Hepatocyte (in vitro differentiated cells): ENCODE measurements at places on chromosomes 1 and 21. TPM values are rescaled to one million over a fixed set of nuclear protein-coding genes. Genes with fewer than 3 reads are reported as not detected.

DNA sequence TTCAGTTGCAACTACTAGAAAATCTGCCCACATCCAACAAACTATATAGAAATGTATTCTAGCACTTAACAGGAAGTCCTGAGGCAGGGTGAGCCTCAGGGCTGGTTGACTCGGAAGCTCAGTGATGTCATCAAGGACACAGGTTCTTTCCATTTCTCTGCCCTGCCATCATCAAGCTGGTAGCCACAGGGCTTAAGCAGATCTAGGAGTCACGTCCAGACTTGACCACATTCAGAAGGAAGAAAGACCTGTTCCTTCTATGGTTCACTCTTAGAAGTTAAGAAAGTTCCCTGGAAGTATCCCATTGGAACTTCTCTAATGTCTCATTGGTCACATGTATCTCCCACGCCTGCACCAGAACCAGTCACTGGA is 438.1 kb downstream of the PRDM2 start:
- no peak for DNase-seq

DNA sequence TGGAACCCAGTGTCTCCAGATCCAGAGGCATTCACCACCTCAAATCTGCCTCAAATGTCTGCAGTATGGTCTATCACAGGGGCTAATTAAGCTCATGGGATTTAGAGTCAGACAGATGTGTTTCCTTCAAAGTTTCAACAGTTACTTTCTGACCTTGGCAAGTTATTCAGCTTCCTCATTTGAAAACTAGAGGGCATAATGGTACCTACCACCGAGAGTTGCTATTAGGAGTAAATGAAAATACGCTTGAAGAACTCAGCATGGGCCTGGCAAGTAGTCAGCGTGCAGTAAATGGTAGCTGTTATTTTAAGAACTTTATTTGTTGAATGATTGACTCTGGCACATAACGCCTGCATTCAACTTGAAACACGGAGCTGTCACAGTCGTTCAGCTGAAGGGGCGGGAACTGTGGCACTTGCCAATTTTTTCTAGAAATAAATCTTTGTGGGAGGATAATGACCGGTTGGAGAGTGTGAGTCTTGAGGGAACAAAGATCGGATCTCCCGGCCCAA is 1.2 kb upstream of the CAP1 start:
- no peak for DNase-seq

DNA sequence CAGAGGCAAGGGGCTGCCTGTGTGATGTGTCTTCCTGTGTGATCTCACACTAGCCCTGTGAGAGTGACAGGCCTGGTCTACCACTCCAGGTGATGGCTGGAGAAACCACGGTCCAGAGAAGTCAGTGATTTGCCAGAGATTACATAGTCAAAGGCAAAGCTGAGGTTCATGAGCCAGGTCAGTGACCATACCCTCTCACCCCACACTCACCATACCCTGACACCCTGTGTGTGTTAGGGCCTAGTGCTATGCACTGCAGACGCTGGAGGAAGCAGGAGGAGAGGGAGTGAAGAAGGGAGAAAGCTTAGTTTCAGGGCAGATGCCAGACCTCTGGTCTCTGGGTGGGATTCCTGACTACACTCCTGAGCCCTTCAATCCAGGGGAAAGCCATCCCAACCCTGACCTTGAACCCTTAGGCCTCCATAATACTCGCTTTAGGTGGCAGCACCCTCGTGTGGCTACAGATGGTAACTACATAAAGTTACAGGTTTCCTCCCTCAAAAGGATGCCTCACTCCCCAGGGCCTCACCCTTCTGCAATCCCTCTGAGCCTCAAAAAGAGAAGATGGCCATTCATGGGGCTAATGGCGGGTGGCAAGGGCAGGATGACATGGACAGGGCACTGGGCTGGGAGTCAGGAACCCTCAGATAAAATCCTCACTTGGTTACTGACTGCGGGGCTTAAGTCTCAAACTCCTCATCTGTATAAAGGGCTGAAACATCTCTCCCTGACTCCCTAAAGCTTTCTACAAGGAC is 20.8 kb upstream of the SDC3 start:
- DNase-seq, result peak; percentile 62

The LCE2C gene
- total RNA-seq, result not detected in 2 replicates

GRCh38 chr1:87834941-87835340 is 506.3 kb downstream of the LMO4 start:
- DNase-seq, result no peak

- no peak for DNase-seq
Measured at GRCh38 chr1:7454895-7455784, 316.0 kb upstream of the VAMP3 start.

The CXADR gene
- 88.9 and 93.4 TPM in 2 replicates for total RNA-seq

DNA sequence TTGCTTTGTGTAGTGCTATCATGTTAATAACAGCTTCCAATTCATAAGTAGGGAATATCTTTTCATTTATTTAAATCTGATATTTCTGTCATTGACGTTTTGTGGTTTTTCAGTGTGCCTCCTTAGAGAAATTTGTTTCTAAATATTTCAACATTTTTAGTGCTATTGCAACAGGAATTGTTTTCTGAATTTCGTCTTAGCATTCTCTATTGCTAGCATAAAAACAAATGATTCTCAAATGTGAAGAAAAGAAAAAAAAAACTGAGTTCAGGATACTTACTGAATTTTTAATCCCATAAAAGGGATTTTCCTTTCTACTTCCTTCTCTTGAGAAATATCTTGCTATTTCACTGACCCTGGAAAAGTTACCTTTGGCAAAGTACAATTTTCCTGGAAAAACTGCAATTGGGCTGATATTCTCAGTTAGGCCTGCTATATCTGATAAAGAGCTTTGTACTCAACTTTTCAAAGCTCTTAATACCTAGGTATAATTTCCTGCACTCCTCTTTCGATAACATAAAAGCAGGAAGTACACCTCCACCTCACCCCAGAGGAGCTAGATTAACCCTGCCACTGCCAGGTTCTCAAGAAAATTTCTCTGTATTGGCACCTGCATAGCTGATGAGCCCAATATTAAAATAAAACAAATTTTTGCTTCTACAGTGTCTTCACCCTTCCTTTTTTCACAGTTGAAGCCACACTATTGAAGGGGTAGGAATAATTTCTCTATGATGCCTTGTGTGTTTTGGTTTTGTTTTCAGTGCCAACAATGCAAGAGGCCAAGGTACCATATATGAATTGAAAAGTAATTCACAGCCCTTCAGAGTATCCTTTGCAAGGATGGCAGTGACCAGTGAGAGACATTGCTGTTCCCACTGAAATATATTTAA is 35.6 kb downstream of the PTPN14 start:
- DNase-seq, result no peak

The NUP210L gene
- total RNA-seq, result 0.03 and 0.04 TPM in 2 replicates

- DNase-seq, result no peak
Measured at GRCh38 chr1:157410457-157410856, 141.9 kb downstream of the FCRL5 start.

GRCh38 chr1:19752083-19752696 is 47.5 kb downstream of the TMCO4 start:
- DNase-seq, result peak; percentile 68

GRCh38 chr1:239483391-239483790 is 97.0 kb downstream of the CHRM3 start:
- DNase-seq, result no peak

DNA sequence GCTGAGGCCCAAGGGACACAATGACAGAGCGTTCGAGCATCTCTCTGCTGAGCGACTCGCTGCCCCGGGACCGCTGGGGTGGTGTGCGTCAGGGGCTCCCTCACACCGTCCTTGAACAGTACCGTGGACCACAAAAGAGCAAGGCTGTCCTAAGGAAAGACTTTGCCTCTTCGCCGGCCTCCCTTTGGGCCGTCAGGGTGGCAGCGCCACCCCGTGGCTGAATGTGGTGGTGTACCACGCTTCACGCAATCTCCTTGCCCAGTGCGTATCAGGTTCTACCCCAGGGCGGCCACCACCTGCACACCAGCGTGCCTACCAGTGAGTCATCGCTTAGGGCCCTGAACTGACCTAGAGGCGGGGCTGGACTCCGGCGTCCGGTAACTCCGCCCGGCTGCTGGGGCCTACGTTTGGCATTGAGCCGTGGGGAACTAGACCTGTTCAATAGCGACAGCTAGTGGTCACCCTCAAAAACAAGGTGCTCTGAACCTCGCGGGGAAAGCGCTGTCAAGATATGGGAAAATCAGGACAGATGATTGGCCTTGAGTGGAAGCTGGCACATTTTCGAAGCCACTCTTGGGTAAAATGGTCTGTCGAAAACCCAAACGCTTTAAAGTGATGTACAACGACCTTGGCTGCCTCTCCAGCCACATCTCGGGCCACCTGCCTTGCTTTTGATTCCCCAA is 8.1 kb upstream of the TRAF3IP3 start:
- peak; percentile 97 for DNase-seq

GRCh38 chr1:27235827-27236226 is 1.4 kb downstream of the WDTC1 start:
- DNase-seq, result peak; percentile 8

The WNT2B gene
- total RNA-seq, result 2.4 and 2.7 TPM in 2 replicates

DNA sequence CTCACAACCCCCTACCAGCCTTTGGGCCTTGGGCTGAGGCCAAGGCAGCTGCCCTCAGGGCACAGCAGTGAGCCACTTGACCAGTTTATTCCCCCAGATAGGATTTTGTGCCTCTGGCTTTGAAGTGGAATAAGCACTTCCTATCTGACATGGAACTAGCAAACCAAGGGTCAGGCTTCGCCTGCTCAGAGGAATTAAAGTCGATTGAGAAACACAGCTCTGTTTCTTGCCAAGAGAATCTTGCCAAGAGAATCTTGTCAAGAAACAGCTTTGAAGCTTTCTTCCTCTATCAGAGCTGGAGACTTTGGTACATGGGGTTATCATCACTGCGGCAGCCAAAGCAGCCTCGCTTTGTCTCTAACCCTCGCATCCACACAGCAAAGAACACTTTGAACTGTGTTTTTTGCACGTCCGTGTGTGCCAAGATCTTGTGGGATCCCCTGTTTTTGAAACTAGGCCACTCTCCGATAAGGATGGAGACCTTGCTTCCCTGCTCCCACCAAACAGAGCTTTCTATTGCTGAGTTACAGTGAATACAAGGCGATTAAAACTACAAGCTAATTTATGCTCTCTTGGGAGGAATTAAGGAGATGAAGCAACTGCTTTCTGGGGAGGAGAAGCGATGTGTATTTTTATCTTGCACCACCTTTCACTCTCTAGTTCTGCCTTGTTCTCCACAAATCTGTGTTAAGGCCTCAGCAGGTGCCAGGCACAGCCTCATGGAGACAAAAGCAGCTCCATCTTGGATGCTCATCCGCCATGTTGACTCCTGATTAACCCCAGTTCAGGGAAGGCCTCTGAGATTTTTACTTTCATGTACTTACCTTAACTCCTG is 67.3 kb downstream of the RHOU start:
- peak; percentile 59 for DNase-seq

The RIMS3 gene
- 1.0 and 1.6 TPM in 2 replicates for total RNA-seq

DNA sequence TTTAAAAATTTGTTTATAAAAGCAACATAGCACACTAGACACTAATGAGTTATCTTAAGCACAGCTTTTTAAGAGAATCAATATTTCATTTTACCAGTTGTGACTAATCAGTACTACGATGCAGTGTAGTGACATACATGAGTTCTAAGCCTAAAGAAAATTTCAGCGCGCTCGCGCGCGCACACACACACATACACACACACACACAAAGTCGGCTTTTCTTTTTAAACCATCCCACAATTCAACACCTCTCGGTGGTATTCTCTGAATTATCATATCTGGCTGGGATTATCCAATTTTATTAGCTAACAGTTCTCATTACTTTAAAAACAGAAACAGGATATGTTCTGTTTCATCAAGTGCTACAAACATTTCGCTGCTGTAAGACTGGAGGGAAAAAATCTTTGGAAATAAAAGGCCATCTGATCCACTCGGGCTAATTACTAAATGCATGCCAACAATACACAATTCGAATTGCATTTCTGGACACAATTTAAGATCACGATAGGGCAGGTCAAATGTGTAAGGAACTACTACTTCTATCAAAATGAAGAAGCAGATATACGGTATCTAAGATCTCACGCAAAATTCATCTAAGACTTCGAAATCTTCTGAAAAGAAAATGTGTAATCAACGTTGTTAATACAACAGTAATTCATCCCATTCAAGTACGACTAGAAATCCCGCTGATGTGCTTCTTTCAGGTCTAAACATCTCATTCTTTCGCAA is 1.2 kb downstream of the TUT4 start:
- peak; percentile 34 for DNase-seq

- no peak for DNase-seq
Measured at GRCh38 chr1:91707114-91707889, 178.6 kb downstream of the TGFBR3 start.

DNA sequence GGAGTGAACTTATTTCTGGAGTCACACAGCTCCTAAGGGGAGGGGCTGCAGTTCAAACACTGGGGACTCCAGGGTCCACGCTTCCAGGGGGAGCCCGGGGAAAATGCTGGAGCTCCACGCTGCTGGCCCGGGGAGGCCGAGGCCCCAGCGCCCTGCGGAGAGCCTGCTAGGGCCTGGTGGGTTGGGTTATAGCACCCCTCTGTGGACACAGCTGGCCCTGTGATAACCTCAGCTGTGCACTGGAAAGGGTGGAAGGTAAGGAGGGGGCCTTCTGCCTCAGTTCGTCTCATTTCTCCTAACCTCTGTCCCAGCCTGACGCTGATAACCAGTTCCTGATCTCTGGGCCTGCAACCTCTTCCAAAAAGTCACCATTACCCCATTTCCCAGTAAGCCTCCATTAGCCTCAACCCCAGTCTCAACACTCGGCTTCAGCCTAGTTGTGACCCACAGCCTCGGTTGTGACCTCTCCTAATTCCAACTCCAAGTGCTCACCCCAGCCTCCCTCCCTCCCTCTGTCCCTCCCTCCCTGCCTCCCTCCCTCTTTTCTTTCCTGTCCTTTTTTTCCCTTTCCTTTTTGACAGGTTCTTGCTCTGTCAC is 7.1 kb downstream of the NBL1 start:
- DNase-seq, result peak; percentile 79

DNA sequence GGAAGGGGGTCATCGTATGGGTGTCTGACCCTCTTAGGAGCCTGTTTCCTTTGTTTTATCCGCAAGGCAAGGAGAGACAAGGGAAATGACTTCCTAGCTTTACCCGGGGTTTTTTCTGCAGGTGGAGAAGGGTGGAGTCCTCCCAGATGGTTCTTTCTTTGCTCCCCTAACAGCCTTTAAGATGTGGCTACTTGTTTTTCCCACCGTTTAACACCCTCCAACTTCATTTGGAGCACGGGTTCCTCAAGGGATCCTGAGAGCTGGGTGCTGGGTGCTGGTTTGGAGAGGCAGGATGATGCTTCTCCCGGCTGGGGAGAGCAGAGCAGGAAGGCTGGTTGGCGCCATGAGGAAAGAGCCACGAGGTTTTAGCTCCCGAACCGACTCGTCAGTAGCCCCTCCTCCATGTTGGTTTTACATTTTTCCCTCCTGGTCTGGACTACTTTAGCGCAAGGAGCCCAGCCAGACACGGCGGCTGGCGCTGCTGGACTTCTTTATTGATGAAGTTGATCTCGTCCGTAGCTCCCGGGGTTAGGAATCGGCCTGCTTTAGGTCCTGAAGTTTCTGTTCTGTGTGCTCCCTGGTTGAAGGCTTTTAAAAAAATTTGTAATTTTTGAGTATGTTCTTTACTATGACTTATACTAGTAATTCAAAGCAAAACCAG is 1.4 kb downstream of the UCK2 start:
- DNase-seq, result peak; percentile 82

GRCh38 chr1:198228925-198229324 is 72.1 kb downstream of the NEK7 start:
- no peak for DNase-seq

The RAVER2 gene
- total RNA-seq, result 28.6 and 30.5 TPM in 2 replicates

- no peak for DNase-seq
Measured at GRCh38 chr1:108699375-108700332, 7.5 kb downstream of the PRPF38B start.
